ENCODE measurements at places on chromosomes 6 and 20.
A peak's percentile ranks its signal among the peaks of the same experiment; 100 is the strongest.

- DNase-seq = no peak
Measured at GRCh38 chr6:39558079-39558478, 167.1 kb downstream of the KIF6 start.

GRCh38 chr6:47698342-47698787 lies at the start of gene ADGRF4:
TSS of gene ADGRF4 (plus strand) at chr6:47698580. CDS start at chr6:47707246, 8,666 bp downstream.
- no peak for DNase-seq

- DNase-seq = no peak
Measured at GRCh38 chr6:162704001-162704400, 23.6 kb downstream of the PRKN start.

DNA sequence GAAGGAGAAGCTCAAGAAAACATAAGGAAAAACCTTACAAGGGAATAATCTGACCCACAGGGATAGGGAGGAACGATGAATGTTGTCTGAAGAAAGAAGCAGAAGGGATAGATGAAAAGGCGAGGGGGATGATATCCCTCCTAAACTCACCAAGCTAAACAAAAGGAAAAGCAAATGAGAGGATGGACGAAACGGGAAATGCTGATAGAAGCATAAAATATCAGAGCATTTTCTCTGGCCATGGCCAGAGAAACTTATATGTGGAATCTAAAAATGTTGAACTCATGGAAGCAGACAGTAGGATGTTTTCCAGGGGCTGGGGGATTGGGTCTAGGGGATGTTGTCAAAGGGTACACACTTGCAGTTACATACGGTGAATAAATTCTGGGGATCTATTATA lies 148.4 kb upstream of the FOXQ1 start:
- DNase-seq = no peak

DNA sequence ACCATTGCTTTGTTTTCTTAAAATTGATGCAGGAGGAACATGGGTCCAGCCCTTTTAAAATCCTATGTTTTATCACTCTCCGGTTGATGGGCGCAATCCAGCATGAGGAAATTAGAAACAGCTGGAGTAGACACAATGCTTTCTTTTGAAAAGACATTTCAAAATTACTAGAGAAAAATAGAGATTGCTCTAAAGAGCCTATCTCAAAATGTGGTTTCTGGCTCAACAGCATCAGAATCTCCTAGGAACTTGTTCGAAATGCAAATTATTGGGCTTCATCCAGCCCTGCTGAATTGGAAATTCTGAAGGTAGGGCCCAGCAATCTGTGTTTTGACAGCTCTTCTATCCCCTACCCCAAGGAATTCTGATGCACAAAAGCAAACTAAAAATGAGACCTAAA lies 190.8 kb upstream of the BMP2 start:
- DNase-seq = no peak

DNA sequence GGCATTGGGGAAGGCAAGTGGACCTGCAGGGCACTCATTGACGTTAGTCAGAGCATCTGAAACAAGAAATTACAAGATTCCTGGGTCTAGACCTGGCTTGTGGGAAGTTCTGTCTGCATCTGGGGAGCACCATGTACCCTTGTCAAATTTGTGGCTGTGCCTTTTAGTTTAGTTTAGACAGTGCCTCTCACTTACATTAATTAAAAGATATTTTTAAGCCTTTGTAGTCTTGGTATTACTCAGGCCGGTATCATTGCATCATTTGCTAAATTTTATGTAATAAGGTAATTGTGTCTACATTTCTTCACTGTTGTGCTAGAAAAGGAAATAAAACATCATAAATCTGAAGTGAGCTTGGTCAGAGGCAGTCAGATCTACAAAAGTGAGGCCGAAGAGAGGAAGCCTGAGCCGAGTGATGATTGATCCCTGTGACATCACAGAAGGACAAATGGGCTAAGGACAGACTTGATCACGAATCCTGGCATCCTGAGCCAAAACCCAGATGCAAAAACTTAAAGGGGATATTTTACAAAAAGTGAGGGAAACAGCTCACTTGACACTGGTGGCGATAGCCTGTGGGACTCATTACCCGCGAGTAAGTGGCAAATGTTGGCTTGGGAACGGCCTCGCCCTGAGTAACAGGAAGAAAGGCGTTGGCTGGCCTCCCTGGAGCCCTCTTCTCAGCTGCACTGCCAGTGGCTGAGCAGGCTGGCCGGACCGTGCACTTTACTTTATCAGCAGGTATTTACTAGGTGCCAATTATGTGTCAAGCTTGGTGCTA lies 106.5 kb downstream of the TCP11 start:
- no peak for DNase-seq

- no peak for DNase-seq
Measured at GRCh38 chr20:64246616-64247306, 8.8 kb upstream of the PCMTD2 start.

GRCh38 chr6:169766232-169766631 lies 14.8 kb downstream of the ERMARD start:
- no peak for DNase-seq

GRCh38 chr6:163667372-163668060 lies 253.0 kb downstream of the QKI start:
- no peak for DNase-seq

DNA sequence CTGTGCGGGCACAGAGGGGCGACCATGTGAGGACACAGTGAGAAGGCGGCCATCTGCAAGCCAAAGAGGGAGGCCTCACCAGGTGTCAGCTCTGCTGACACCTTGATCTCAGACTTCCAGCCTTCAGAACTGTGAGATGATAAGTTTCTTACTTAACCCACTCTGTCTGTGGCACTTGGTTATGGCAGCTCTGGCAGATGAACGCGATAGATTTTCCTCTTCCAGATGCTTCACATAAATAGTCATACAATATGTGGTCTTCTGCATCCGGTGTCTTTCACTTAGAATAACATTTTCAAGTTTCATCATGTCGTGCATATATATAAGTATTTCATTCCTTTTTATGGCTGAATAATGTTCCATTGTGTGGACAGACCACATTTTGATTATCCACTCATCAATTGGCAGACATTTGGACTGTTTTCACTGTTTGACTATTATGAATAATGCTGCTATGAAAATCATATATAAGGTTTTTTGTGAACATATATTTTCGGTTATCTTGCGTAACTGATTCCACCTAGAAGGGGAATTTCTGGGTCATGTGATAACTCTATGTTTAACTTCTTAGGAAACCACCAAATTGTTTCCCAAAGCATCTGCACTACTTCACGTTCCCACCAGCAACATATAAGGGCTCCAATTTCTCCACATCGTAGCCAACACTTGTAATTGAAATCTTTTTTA lies 30.2 kb downstream of the PRR18 start:
- DNase-seq = no peak

DNA sequence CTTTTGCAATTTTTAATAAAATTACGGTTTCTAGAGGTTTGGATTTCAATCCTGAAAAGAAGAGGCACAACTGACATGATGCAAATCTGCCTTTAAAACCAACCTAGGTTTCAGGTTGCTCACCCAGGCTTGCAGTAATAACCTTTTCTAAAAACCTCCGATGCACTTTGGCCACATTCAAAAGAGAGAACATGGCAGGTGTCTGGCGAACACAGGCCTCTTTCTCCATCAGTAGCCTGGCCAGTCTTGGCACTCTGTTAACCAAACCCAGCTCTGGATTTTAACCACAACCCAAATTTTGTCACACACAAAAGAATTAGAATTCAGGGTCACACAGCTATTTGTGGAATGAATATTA lies 55.8 kb upstream of the MAFB start:
- no peak for DNase-seq

GRCh38 chr6:77816766-77817270 lies 164.0 kb downstream of the MEI4 start:
- no peak for DNase-seq

DNA sequence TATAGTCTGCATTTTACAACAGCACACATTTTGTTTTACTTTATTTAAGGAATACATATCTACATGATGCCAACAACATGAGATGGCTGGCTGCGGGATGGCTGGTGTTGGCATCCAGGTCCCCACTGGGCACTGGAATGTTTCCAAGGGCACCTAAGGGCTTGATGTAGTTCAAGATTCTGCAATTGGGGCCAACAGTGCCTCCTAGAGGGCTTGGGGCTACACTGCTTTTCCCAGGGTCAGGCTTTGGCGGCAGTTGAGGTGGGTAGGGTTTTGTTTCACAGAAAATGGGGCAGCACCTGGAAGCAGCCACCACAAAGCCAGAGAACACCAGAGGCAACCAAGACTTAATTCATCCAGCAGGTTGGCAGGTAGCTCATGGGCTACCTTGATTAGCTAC lies 202.2 kb upstream of the PRND start:
- no peak for DNase-seq

- no peak for DNase-seq
Measured at GRCh38 chr6:42960243-42961019, at the start of gene GNMT. TSS of gene GNMT (plus strand) at chr6:42960754. CDS start at chr6:42960768, 14 bp downstream.

- DNase-seq = no peak
Measured at GRCh38 chr6:106966671-106967640, 7.6 kb downstream of the CD24 start.

DNA sequence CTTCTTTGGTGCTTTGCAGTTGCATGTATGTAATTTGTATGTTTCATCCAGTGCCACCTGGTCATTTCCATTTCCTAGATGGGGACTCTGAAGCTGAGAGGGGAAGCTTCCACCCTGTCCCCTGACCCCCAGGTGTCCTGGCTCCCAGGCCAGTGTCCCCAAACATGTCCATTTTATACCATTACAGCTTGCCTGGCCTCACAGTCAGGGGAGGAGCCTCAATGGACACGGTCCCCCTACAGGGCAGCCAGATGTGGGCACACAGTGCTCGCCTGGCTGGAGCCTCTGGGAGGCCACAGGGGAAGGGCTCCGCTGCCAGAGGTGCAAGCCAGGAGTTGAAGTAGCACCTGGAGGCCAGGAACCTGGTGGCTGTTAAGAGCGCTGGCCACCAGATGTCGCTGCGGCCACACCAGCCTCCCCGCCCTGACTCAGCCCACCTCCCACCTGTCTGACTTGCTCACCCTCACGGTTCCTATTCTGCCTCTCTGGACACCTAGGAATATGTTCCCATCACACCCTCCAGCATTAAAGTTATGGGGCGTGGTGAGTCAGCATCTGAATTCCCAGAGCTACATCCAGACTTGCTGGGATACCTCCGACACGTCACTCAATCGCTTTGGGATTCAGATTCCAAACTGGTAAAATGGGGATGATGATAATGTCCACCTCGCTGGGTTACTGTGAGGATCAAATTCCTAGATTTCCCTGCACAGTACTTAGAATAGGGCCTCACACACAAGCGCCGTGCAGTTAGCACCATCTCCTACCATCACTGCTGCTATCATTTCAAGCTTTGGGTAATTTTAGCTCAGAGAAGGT lies 107.4 kb downstream of the SULF2 start:
- DNase-seq = no peak

GRCh38 chr6:116616737-116617053 lies 416 bp downstream of the RSPH4A start:
- peak; percentile 23 for DNase-seq

DNA sequence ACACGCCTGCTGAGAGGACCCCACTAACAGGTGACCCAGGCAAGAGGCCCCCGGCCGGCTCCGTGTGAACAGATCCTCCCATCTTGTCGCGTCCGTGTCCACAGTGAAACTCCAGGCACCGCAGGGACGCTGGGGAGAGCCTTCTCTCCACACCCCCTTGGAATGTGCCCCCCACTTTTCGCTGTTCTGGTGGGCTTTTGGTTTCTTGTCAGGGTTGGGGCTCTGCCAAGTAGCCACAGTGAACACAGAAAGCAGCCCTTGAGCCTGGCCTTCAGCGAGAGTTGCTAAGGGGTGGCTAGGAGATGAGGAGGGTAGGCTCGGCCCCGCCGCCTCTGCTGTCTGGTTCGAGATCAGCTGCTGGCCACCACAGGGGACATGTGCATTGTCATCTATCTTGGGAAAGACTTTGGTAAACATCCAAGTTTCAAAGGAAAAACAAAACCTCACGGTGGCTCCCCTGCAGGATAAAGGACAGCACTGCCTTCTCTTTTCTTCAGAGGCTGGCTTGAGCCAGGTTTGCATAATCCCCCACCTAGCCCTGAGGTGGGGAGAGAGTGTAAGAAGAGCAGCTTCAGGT lies 22.7 kb downstream of the SYNDIG1 start:
- no peak for DNase-seq

DNA sequence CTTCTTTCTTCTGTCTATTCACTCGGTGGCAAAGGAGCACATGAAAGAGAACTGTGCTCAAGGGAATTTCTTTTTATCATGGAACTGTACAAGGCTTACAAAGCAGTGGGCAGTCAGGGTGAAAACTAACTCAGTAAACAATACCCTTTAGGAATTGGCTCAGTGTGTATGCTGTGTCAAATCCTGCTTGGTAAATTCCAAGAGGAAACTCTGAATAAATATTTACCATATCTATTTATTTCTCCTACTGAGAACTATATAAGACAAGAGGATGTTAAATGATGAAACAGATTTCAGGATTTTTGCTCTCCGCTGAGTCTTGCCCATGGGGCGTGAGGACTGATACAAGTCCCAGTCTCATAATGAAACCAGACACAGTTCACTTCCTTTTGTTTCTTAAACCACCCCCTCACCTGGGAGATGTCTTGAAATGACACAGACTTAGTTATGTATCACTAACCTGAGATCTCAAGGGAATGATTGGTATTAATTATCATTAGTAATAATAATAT lies 188.8 kb downstream of the BACH2 start:
- DNase-seq = no peak

DNA sequence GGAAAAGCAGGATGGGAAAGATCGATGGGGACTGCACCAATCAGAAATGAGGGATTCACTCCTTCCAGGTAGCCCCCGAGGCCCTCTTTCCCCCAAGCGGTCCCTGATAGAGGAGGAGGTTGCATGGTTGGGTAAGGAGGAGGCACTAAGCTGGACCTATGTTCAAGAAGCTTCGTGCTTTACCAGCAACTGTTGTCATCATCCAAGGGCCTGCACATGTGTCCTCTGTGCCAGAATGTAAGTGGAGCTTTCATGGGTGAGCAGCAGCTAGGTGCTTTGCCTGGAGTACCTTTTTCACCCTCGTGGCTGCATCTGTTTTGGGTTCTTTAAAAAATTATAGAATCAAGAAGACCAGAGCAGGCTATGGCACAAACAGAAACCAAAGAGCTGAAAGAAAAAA lies 54.0 kb downstream of the GMPR start:
- no peak for DNase-seq

DNA sequence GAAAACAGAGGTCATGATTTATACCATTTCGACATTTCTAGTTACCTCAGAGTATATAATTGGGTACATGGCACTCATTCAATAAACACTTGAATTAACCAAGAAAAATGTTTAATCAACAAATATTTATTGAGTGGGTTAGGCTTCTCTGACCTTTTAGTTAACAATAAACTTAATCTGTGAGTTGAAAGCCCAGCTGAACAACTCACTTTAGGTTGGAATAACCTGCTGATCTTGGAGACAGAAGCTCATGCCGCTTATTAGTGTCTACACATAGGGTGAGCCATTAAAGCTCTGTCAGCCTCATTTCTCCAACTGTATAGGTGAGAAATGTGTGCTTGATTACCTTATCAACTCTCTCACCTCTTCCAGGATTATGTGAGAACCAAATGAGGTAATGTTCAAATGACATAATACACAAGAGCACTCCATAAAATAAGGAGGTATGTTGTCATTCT lies 98.2 kb upstream of the DTNBP1 start:
- no peak for DNase-seq

- no peak for DNase-seq
Measured at GRCh38 chr6:144939921-144940320, 654.8 kb downstream of the UTRN start.

- DNase-seq = no peak
Measured at GRCh38 chr6:20755631-20756030, 221.4 kb downstream of the CDKAL1 start.

GRCh38 chr6:150027806-150028565 lies 2.7 kb upstream of the RAET1L start:
- DNase-seq = no peak

- DNase-seq = no peak
Measured at GRCh38 chr6:14401246-14401645, 283.7 kb downstream of the CD83 start.

- no peak for DNase-seq
Measured at GRCh38 chr20:58576603-58576970, 61.4 kb upstream of the APCDD1L start.
